ENCODE measurements at places on chromosomes 2 and 18.

GRCh38 chr2:177296040-177296439 is 31.5 kb upstream of the NFE2L2 start:
- DNase-seq = peak; percentile 66

DNA sequence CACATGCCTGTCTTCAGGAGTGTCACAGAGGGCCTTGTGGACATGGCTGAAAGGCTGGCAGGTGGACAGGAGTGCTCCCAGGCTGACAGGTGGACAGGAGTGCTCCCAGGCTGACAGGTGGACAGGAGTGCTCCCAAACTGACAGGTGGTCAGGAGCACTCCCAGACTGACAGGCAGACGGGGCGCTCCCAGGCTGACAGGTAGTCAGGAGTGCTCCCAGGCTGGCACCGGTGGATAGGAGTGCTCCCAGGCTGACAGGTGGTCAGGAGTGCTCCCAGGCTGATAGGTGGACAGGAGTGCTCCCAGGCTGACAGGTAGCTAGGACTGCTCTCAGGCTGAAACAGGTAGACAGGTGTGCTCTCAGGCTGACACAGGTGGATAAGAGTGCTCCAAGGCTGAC is 16.6 kb downstream of the ANO7 start:
- DNase-seq = no peak

DNA sequence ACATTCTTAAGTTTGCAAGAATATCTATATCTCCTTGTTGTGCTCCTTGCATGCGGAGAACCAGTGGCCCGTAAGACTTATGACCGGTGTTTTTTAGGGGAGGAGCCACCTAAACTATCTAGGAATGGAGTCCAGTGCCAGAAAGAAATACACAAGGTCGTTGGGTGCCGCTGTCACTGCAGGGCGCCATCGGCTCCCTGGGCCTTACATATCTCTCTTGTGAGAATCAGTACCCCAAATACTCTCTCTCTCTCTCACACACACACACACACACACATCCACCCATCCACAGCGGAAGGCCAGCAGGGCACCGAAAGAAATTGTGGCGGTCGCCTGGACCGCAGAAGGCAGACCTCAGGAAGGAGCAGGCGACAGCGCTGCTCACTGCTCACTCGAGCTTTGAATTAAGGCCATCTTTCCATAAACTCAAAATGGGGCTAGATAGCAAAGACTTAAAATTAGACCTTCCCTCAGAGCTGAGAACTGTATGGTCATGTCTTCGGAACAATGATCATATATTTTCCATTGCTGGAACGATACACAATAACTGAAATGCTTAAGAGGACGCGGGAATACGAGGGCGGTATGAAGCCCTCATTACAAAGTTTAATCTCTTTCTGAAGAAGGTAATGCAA is 10.4 kb downstream of the NR4A2 start:
- DNase-seq = peak; percentile 69

DNA sequence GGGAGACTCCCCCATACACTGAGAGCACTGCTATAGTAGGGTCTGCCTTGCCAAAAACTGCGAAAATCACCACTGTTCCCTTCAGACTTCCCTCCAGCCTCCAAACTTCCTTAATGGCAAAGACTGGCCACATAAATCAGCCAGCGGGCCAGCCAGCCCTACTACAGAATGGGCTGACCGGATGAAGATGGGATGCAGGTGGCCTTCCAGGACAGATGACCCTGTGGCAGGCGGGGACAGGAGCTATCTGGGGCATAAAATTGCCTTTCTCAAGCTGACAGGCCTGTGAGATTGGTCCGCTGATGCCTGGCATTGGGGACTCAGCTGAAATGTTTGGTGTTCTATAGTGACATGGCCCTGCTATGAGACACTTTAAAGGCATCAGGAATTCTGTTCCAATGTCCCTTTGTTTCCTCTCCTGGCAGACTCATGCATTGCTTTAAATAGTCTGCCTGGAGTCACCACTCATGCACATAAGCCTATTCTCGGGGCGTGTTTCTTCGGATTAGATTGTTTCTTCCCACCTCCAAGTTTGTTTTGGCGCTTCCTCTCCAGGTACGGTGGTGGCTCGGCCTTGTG is 135.9 kb downstream of the ALPK2 start:
- no peak for DNase-seq

GRCh38 chr2:171244466-171244969 is 83.8 kb upstream of the TLK1 start:
- no peak for DNase-seq

DNA sequence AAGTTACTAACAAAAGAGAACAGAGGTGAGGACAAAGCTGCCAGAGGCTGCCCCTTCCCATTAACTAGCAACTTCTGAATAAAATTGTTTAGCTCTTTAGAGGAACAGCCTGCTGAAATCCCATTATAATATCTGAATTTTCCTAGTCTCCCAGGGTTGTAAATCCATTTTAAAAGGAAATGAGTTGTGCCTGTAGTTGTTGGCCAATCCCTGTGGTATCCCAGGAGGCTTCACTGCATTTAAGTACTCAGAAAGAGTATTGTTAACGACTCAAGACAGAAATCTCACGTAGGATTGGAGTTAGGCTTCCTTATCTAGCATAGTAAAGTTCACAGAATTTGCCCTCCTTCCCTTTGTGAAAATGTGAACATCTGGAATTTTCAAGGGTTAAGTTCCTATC is 8.9 kb downstream of the LAPTM4A start:
- DNase-seq = no peak

Data from B cell (primary cell).